GM18507 (cell line): ENCODE measurements at places on chromosomes 1 and 21.

GRCh38 chr1:917466-918091, 6.1 kb upstream of the SAMD11 start:
- DNase-seq = no peak

DNA sequence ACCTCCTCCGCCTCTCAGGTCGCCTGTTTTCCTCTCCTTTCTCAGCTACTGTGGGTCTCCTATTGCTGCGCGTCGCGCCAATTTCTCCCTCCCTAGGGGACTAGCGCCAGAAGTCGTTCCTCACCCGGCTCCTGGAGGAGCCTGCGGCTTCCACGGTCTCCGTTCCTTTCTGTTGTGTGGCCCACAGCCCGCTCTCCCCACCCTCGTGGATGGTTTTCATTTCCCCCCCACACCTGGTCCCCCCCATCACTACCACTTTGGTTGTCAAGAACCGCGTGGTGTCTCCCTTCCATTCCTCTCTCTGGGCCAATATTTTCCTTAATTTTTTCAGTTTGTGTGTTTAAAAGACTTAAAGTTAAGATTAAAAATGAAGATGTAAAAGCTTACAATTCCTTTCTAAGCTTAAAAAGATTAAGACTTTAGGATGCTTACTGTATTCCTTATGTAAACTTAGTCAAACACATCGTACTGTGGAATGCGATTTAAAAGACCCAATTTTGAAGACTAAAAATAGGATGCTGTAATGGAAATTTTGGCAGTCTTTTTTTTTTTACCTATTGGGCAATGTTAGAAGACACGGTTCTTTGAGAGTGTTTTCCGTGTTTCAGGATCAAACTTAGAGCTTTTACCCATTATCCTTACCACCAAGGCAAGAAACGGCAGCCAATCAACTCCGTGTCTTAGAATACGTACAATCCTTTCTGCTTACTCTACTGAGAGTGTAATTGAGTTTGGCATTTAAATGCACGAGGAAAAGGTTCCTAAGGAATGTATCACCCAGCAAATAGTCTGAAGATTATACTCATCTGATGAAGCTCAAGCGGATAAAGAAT, 773 bp downstream of the CNST start:
- DNase-seq = no peak

DNA sequence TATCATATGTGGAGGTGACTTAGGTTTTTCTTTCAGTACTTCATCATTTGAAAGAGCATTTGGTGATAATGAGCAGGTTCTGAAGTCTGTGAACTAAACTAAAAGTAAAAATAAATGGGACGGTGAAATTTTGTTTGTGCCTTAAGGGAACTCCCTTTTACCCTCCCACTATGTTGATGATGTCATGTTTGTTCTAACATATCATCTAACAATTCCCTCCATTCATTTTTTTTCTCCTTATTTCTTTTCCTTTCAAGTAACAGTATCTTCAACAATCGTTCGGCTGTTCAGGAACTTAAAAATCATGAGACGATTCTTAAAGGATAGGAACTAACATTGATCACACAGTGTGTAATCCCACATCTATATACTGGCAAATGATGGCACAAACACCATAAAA, 30.0 kb upstream of the IRF2BP2 start:
- DNase-seq = no peak

- DNase-seq = no peak
Measured at GRCh38 chr1:241045659-241046058, 311.3 kb downstream of the RGS7 start.

- DNase-seq = no peak
Measured at GRCh38 chr21:23949493-23949892, 1657.8 kb downstream of the MRPL39 start.

GRCh38 chr1:66954208-66954607, 29.4 kb downstream of the MIER1 start:
- no peak for DNase-seq
